MCF 10A (cell line): ENCODE measurements at places on chromosomes 12 and 14. TPM values are rescaled to one million over a fixed set of nuclear protein-coding genes. Genes with fewer than 3 reads are reported as not detected.

GLT8D2 gene
- total RNA-seq: 0.79 and 2.0 TPM in 2 replicates

DPF3 gene
- 1.9 and 2.1 TPM in 2 replicates for total RNA-seq

PLEKHD1 gene
- 0.05 TPM in 1 of 2 replicates, not detected in the other for total RNA-seq

FNTB gene
- 12.2 and 13.1 TPM in 2 replicates for total RNA-seq

SLC10A1 gene
- total RNA-seq: not detected in 2 replicates

PPTC7 gene
- 32.0 and 36.5 TPM in 2 replicates for total RNA-seq

POTEG gene
- total RNA-seq: not detected in 2 replicates

AQP2 gene
- total RNA-seq: not detected in 2 replicates

RPL10L gene
- total RNA-seq: not detected in 2 replicates

CCDC196 gene
- total RNA-seq: not detected in 2 replicates
